ENCODE measurements at places on chromosomes 1 and 21. TPM values are rescaled to one million over a fixed set of nuclear protein-coding genes. Genes with fewer than 3 reads are reported as not detected.

DNA sequence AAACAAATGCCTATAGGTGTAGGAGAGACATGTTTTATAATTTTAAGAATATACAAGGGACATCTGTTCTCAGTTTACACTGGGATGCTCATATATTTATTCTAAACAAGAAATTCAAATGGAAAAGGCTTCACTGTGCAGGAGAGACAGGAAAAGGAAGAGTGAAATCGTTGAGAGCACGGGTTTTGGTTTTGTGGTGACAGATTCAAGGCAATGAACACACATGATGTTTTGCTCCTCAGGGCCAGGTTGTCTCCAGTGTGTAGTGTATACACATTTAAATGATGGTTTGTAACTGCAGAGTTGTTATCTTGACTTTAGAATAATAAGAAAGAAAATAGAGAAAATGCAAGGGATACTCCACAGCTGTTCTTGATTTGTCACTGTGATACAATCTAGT, 73.7 kb downstream of the S1PR1 start:
- H3K4me3 ChIP-seq, result peak overlapping the region; percentile 80
- H3K4me1 ChIP-seq, result peaks cover 75% of the 10 kb centered on the region
- peak; percentile 28 for DNase-seq
- peaks cover 13% of the 10 kb centered on the region for H3K27me3 ChIP-seq

- no peak overlapping the region for H3K27ac ChIP-seq
- H3K27me3 ChIP-seq, result no peaks in the 10 kb centered on the region
- no peaks in the 10 kb centered on the region for H3K36me3 ChIP-seq
- no peak overlapping the region for H3K4me3 ChIP-seq
These were observed 10.9 kb downstream of the VAV3 start for GRCh38 chr1:107954126-107954525.

CADM3 gene
- total RNA-seq, result not detected

GRCh38 chr1:25098717-25099116, 133.6 kb downstream of the SYF2 start:
- H3K4me3 ChIP-seq, result peak overlapping the region; percentile 68
- H3K36me3 ChIP-seq, result peaks cover 3% of the 10 kb centered on the region
- H3K27me3 ChIP-seq, result no peaks in the 10 kb centered on the region

DNA sequence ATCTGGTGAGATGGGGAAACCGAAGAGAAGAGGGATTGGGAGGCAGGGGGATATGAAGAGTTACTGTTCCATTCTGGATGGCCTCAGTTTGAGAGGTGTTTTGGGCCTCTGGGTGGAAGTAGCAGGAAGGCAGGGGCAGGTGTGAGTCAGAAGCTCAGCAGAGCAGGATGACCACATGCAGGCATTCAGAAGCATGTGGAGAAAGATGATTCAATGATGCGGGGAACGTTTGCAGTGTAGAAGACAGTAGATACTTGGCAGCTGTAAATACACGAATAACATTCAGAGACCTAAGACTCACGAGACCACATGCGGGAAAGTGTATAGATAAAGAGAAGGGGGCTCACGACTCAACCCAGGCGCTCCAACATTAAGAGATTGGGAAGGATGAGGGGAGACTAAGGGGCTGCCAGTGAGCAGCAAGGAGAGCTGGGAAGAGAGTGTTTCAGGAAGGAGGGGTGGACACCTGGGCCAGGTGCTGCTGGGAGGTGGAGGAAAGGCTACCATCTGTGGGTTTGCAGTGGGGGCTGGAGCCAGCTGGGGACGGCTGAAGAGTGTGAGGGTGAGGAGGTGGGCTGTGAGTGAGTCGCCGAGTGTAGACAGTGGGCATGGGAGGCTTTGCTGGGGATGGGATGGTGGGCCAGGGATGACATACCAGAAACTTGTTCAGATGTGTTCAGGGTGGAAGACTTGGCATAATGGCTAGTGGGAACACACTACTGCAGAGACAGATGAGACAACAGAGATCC, 5.8 kb upstream of the EPS8L3 start:
- no peak overlapping the region for H3K4me3 ChIP-seq
- peaks cover 5% of the 10 kb centered on the region for H3K27me3 ChIP-seq
- H3K4me1 ChIP-seq, result peaks cover 12% of the 10 kb centered on the region
- H3K36me3 ChIP-seq, result no peaks in the 10 kb centered on the region
- DNase-seq, result no peak

CD1D gene
- total RNA-seq, result not detected

DNA sequence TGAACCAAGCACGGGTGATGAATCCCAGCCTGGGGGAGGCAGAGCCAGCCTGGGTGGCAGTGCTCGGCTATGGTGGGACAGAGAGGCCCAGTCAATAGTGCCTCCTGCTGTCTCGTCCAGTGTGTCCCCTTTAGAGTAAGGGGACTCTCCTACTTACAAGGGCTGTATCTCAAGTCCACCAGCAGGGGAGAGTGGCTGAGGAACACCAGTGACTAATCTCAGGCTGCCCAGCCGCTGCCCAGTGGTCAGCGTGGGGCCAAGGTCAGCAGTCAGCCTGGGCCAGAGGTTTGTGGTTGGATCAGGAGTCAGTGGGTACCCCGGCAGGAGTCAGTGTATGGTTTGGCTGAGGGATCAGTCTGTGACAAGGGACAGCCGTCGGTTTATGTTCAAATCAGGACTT, 109.2 kb upstream of the RUNX3 start:
- peaks cover 11% of the 10 kb centered on the region for H3K27me3 ChIP-seq
- peaks cover 21% of the 10 kb centered on the region for H3K4me1 ChIP-seq
- no peaks in the 10 kb centered on the region for H3K36me3 ChIP-seq
- no peak for DNase-seq
- H3K4me3 ChIP-seq, result no peak overlapping the region

Measured in activated T-helper 1 cell treated with anti-CD3 and anti-CD28 coated beads, Interleukin-12 subunit alpha, Interleukin-12 subunit beta, Interleukin-2, Interleukin-4 antibody, amounts not matched to agents 30 ng/mL and 10 ng/mL and 1 ng/mL, durations not matched to agents 14 hours and 24 hours and 36 hours (primary cell).